BJ (cell line): ENCODE measurements at places on chromosomes 11 and 22.
A peak's percentile ranks its signal among the peaks of the same experiment; 100 is the strongest.

DNA sequence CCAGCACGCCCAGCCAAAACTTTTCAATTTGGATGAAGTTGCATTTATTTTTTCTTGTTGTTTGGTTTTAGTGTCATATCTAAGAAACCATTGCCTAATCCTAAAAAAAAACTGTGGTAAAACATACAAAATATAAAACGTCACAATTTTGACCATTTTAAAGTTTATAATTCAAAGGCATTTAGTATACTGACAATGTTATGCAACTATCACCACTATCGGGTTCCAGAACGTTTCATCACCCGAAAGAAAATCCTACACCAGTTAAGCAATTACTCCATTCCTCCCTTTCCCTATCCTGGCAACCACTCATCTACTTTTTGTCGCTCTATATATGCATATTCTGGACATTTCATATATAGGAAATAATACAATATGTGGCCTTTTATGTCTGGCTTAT, 30.5 kb upstream of the PHOX2A start:
- no peak for DNase-seq

DNA sequence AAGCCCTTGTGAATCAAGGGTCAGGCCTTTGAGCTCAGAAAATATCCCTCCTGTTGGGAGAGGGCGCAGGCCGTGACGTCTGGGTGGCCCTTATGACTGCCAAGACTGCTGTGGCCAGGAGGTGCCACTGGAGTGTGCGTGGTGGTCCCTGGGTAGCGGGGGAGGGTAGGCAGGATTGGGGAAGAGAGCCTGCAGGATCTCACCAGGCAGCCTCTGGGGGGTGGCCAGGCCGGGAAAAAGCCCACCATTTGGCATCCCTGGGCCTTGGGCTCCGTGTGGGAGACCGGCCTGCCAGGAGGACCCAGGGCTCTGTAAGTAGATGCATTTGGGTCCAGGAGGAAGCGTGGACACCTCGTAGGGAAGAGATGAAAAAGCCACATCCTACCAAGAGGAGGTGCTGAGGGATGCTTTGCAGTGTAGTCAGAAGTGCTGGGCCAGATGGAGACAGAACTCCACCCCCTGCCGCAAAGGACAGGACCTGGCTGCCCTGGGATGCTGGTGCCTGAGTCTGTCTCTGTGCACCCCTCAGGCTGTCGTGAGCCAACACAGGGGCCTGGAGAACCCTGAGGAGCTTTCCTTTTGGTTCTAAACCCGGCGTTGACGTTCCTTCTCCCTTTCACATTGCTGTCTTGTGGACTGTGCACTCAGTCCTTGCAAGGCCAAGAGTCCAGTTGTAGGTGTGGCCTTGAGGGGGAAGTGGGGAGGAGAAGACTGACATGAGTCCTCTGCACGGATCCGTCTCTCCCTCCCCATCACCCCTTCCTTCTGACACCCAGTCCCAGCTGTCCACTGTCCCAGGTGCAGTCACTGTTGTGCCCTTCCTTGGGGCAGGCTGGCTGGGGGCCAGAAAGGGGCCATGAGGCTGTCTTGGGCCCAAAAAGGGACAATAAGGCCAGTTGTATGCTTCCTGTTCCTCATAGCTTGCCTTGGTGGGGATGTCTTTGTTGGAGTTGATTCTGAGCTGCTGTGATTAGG, 12.7 kb upstream of the MIEF1 start:
- DNase-seq: no peak

DNA sequence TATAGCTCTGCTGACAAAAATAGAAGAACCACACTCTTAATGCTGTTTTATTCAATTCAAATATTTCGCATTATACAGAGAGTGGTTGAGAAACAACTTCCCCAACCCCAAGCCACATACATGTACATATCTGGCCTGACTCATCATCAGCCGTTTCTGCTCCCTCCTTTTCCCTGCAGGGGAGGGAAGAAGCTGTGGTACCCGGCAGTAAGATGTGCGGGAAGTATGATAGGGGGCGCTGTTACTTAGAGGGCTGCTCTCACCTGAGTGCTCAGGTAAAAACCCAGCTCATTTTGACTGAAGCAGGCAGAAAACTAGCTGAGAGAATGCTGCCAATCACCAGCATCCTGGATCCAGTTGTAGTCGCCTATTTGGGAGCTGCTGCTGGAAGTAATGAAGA, 85.5 kb downstream of the NELL1 start:
- DNase-seq: no peak

DNA sequence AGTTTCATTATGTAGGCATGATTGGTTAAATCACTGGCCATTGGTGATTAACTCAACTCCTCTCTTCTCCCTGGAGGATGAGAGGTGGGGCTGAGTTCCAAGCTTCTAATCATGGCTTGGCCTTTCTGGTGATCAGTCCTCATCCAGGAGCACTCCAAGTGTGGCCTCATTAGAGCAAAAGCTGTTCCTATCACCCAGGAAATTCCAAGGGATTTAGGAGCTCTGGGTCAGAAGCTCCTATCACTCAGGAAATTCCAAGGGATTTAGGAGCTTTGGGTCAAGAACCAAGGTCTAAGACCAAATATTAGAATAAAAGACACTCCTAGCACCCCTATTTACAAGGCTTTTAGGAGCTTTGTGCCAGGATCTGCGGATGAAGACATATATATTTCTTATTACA, 168.0 kb upstream of the BDNF start:
- DNase-seq: no peak

DNA sequence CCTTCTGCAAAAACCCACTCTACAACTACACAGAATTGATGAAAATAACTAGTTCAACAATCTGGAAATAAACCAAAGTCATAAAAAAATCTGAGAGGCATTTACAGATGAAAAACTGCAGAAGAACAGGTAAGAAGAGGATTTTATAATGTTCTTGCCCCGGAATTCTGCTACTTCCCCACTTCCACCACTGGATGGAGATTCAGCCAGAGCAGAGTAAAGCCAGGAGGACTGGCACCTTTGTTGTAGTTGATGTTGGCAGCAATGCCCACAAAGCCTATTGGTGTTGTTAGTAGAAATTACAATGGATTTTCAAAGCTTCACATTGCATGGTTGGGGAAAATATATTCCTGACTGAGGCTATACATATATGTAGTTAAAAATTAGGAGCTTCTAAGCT, 640.2 kb downstream of the LRRC4C start:
- no peak for DNase-seq

GRCh38 chr11:15158351-15159015, 43.8 kb downstream of the INSC start:
- DNase-seq: peak; percentile 52

DNA sequence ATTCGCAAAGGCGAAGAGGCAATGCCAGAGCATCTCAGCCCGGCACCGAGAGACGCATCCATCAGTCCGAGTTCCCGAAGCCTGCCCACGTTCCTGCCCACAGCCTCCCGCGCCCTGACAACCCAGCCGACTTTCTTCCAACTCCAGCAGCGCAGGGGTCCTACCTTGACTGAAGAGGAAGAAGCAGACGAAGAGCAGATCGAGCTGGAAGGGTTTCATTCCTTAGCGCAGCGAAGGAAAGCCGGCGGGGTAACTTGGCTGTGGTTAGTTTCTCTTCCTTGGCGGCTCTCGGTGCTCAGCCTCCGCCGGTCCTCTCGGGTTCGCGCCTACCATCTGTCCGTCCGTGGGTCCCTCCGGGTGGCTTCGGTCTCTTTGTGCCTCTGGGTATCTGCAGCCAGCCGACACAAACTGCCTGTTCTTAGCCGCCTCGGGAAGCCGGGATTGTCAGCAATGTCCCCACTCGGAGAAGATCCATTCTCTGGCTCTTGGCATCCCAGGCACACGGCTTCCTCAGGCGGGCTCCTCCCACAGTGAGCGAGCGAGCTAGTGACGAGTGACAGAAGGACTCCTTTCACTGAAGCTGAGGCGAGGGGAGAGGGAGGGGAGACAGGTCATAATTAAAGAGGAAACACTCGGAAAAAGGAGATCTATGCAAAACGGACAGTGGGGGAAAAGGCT, at the start of gene KIRREL3:
Gene KIRREL3 (minus strand): TSS at position 480 of the 678 bp plus-strand sequence.
- no peak for DNase-seq
